Activated naive CD8-positive, alpha-beta T cell treated with anti-CD3 and anti-CD28 coated beads for 36 hours (primary cell): ENCODE measurements at places on chromosomes 4 and X. TPM values are rescaled to one million over a fixed set of nuclear protein-coding genes. Genes with fewer than 3 reads are reported as not detected.

The CXCL5 gene
- total RNA-seq: not detected

The PPEF2 gene
- not detected for total RNA-seq

The FAM9B gene
- total RNA-seq: not detected

The NR3C2 gene
- total RNA-seq: 4.8 TPM

The FUNDC1 gene
- total RNA-seq: 15.3 TPM
